ENCODE measurements at places on chromosomes 4 and X.

GRCh38 chr4:88722828-88723227 lies 25.2 kb upstream of the NAP1L5 start:
- no peak for DNase-seq

GRCh38 chr4:141356963-141357335 lies 136.3 kb downstream of the ZNF330 start:
- no peak for DNase-seq

GRCh38 chrX:50469206-50469605 lies 1.4 kb downstream of the DGKK start:
- no peak for DNase-seq

GRCh38 chr4:143531788-143532491 lies 18.4 kb downstream of the SMARCA5 start:
- DNase-seq, result no peak

GRCh38 chrX:66042307-66043077 lies 2.6 kb upstream of the VSIG4 start:
- DNase-seq, result no peak

GRCh38 chr4:90745176-90745575 lies 618.0 kb downstream of the CCSER1 start:
- DNase-seq, result no peak

- no peak for DNase-seq
Measured at GRCh38 chr4:187562345-187562744, 433.2 kb upstream of the ZFP42 start.

DNA sequence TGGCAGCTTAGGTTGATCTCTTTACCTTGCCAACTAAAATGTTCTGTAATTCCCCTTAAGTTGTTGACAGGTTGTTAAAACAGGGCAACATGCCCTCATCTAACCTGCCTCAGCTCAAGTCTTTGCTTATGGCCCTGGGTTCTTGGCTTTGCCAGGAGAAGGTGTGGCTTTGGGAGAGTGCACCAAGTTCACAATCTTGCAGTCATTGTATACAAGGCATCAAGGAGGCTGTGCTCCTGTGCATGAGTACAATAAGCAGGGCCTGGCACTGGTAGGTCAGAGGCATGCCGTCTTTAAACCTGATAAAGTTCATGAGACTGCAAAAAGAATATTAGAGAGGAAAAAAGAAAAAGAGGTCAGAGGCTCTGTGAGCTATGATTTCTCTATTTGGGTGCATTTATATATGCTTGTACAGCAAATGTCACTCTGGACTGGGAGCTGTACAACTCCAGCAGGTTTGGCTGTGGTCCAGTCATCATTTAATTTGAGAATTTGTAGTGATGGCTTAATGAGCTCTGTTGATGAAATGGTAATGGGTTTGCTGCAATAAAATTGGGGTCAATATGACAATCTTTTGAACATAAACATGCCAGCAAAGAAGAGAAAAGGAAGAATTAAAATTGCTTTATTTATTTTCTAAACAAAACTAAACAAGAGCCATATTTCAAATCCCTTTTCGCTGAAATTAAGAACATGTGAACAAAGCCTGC lies 30.3 kb downstream of the AREG start:
- no peak for DNase-seq

- DNase-seq, result no peak
Measured at GRCh38 chrX:103616676-103617186, 9.0 kb downstream of the TCEAL3 start.

- no peak for DNase-seq
Measured at GRCh38 chr4:176189891-176190795, 5.2 kb downstream of the SPATA4 start.

DNA sequence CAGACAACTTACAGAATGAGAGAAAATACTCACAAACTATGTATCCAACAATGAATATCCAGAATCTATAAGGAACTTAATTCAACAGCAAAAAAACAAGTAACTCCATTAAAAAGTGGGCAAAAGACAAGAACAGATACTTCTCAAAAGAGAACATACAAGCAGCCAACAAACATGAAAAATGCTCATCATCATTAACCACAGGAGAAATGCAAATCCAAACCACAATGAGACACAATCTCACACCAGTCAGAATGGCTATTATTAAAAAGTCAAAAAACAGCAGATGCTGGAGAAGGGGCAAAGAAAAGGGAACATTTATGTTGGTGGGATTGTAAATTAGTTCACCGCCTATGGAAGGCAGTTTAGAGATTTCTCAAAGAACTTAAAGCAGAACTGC lies 150.3 kb downstream of the FGF16 start:
- no peak for DNase-seq

DNA sequence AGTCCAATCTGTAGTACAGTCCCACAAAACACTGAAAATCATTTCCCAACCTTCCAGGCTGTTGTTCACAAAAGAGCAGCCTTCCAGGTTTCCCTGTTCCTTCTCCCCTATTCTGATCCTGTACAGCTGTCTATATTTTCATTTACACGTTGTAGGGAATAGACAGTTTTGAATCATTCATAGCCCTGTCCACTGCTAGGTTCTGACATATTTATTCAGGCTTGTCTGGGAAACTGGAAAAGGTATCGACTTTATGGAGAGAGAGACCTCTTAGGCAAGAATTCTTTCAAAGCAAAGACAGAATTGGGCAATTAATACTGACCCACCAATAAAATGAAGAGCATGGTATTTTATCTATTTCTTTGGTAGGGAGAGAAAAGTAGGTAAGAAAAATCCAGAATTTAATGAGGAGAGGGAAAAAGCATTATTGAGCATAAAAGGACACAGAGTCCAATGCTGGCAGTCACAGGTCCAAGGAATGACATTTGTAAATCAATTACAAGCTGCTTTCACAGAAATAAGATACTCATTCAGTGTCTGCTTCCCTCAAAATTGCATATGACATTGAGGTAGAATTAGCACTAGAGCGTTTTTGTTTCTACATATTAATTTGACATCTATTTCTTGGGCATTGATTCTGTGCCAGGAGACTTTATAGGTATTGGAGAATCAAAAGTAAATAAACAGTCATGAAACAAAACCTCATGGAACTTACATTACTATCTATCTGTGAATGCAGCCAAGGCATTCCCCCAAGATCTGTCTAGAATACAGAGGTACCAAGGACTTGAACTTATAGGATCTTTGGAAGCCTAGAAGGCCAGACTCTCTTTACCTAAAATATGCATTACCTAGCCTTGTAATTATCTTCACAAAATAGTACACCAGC lies 127.2 kb downstream of the CAMK2D start:
- DNase-seq, result no peak

GRCh38 chr4:82467471-82467870 lies 37.1 kb downstream of the ENOPH1 start:
- no peak for DNase-seq

GRCh38 chrX:16212024-16212423 lies 44.7 kb downstream of the MAGEB17 start:
- DNase-seq, result no peak

GRCh38 chrX:112736310-112736709 lies 56.6 kb upstream of the LHFPL1 start:
- DNase-seq, result no peak

DNA sequence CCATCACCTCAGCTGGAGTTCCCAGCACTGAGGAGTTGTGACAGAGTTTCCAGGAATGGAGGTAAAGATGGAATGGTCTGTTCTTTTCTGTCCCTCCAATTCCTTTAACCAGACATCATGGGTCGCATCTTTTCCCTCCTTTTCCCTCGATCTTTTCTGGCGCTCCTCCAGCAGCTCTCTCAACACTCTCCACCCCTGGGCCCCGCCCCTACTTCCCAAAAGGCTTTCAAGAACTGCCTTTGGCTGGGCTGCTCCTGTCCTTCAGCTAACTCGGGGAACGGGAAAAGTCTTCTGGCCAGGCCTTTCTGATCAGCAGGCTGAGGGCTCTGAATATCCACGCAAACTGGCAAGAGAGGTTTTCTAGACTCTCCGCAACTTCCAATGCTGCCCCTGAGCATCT lies 34.0 kb downstream of the UTP14A start:
- DNase-seq, result no peak

GRCh38 chr4:74161666-74162450 lies 3.9 kb downstream of the MTHFD2L start:
- no peak for DNase-seq

DNA sequence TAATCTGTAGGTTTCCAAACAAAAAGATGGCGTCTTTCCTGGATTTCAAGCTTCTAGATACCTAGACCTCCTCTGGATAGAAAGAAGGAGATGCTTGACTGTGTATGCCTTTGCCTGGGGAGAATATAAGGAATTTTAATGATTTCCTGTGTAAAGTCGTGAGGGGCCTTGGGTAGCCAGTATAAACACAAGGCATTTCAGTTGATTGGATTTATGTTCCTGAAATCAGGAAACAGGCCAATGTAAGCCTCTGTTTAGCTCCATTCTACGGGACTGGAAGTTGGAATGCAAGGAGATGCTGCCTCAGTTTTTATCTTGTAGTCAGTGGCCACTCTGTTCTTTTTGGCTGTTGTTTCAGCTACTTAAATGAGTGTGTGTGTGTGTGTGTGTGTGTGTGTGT lies 137.2 kb downstream of the GUCY2F start:
- DNase-seq, result no peak

DNA sequence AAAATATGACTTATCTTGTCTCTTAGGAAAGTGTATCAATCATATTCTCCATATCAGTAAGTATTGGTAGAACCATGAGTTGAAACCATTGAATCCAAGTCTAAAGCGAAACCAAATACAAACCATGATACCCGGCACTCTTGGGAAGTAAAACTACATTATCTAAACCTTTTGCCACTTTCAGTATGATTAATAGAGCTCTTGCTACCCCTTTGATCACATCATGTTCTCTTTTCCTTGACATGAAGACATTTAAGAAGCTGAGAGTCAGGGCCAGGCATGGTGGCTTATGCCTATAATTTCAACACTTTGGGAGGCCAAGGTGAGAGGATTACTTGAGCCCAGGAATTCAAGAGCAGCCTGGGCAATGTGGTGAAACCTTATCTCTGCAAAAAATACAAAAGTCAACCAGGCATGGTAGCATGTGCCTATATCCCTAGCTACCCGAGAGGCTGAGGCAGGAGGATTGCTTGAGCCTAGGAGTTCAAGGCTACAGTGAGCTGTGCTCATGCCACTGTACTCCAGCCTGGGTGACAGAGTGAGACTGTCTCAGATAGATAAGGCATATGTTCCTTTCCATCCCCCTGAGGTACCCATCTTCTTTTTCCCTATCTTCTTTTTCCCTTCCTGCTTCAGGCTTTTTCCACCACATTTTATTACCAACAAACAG lies 45.4 kb downstream of the CEP135 start:
- no peak for DNase-seq

DNA sequence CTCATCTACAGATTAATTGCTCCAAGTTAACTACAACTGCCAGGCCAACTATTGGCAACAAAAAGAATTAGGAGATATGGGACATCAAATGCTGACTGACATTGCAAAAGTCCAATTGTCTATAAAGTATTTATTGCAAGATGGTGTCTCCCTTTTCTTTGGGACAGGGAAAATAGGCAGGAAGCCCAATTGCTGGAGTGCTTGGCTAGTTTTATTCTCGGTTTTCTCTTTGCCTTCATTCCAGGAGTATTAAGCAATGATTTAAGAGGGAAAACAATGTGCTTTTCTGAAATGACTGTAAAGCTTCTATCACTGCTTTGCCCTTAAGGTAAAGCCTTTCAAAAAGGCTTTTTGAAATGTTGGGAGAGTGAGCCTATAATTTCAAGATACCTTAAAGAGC lies 62.8 kb upstream of the DIAPH2 start:
- no peak for DNase-seq

GRCh38 chr4:176303938-176304337 lies 15.8 kb upstream of the SPCS3 start:
- DNase-seq, result no peak

GRCh38 chrX:148422526-148422925 lies 77.9 kb upstream of the AFF2 start:
- DNase-seq, result no peak

DNA sequence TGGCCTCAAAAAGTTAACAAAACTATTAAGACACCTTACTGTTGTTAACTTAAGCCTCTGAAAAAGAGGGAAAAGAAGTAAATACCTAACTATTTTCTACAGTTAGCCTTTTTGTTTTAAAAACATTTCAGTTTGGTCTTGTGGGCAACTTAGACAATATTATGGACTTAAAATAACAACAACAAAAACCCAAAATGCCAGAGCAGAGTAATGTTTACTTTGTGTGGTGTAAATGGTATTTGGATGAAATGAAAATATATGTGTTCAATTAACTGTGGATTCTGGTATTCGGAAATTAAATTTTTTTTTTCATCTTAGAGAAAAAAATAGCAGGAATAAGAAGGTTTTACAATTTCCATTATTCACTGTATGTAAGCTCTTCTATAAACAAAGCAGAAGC lies 79.6 kb upstream of the NPNT start:
- DNase-seq, result no peak

DNA sequence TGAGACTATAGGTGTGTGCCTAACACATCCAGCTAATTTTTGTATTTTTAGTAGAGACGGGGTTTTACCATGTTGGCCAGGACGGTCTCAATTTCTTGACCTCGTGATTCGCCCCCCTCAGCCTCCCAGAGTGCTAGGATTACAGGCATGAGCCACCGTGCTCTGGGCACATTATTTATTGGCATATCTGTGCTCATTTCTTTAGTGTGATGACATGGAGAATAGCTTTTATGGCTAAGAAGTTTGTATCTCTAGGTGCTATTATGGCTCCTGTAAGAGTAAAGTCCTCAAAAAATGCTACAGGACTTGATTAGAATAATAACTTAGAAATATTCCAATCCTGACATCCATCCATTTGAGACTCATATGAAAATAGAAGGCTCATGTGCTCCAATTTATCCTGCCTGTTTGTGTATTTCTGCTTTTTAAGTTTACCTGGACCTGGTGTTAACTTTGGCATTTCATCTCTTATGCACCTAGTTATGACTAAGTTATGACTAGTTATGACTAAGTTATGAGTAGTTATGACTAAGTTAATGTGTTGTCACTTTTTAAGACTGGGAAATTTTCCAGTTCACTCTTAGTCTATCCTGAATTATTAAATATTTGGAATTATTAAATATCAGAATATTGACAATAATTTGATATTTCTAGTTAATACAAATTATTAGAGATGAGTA lies 36.4 kb upstream of the UNC5C start:
- no peak for DNase-seq

- no peak for DNase-seq
Measured at GRCh38 chr4:150583287-150584110, 1.5 kb downstream of the MAB21L2 start.

GRCh38 chr4:8760561-8760960 lies 111.1 kb downstream of the HMX1 start:
- DNase-seq, result no peak

DNA sequence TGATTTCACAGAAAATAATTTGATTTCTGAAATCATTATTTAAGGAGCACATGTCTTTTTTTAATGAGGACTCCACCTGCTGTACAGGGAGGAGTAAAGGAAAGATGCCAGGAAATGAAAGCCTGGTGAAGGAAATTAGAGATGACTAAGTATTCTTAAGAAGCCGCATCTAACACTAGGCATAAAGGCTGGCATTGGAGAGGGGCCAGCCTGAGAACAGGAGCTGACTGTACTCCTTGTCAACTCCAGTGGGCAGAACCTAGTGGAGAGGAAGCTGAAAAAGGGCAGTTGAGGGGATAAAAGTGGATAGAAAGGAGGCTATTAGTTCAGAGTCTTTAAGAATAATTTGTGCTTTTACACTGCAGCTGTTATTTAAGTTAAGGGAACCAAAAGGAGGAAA lies 393.0 kb downstream of the PPP1R2C start:
- no peak for DNase-seq

All from KG1 (cell line).